BE2C (cell line): ENCODE measurements at places on chromosomes 6 and 20.

DNA sequence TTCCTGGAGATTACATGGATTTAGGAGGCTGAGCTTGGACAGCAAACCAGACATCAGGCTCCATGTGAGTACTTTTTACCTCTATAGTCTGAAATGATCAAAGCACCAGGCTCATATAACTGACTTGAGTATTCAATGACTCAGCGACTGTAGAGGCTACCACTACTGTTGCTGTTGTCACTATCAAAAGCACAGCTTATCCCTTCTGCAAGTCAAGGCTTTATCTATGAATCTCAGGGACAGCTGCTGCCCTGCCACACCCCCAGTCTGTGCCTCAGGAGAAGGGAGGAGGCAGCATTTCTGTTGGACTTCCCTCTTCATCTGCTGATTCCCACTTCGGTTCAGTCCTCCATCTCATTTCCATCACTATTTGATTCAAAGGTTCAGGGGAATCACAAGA is 80.5 kb upstream of the CNR1 start:
- no peak for DNase-seq

DNA sequence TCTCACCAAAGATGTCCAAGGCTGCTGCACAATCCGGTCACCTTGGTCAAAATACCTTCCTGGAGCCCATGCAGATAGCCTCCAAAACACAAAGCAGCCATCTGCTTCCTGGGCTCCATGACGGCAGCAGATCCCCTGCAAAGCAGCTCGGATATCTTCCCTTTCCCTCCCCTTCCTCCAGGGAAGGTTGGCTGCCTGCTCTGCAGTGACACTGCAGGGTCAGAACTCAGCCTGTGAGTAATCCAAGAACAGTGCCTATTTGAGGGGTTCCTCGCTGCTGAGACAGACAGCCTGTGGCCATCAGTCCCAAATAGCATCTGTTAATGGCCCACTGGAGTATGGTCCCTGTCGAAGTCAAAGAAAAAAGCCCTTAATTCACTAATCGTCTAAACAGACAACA is 270.8 kb downstream of the PREX1 start:
- peak; percentile 33 for DNase-seq

GRCh38 chr6:26034905-26035304 is 52.3 kb upstream of the HFE start:
- no peak for DNase-seq

- DNase-seq: peak; percentile 72
These were observed 6.3 kb upstream of the PARD6B start for GRCh38 chr20:50724851-50725723.

DNA sequence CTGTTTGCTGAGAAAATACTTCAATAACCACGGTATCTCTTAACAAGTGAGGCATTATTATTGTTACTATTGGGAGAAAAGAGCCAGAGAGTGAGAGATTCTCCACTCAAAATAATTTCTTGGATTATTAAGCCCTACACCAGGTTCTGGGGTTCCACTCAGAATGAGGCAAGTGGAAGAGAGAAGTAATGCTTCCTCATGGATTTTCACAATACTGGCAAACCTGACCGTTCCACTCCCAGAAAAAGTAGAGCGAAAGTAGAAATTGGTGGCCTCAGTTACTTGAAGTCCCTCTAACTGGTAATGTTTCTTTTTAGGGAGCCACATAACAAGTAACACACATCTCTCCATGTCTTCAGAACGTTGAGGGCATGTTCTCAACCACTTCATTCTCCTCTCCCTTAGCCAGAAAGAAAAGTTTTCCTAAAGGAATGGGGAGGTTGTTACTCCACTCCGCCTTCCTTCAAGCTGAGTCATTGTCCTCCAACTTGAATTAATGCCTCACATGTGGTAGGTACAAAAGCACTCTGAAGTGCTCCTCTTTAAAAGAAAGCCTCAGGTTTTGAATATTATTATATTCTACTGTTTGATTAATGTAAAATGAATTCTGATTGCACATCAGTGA is 1.9 kb downstream of the BAG2 start:
- no peak for DNase-seq

GRCh38 chr6:163708466-163708865 is 293.9 kb downstream of the QKI start:
- no peak for DNase-seq

DNA sequence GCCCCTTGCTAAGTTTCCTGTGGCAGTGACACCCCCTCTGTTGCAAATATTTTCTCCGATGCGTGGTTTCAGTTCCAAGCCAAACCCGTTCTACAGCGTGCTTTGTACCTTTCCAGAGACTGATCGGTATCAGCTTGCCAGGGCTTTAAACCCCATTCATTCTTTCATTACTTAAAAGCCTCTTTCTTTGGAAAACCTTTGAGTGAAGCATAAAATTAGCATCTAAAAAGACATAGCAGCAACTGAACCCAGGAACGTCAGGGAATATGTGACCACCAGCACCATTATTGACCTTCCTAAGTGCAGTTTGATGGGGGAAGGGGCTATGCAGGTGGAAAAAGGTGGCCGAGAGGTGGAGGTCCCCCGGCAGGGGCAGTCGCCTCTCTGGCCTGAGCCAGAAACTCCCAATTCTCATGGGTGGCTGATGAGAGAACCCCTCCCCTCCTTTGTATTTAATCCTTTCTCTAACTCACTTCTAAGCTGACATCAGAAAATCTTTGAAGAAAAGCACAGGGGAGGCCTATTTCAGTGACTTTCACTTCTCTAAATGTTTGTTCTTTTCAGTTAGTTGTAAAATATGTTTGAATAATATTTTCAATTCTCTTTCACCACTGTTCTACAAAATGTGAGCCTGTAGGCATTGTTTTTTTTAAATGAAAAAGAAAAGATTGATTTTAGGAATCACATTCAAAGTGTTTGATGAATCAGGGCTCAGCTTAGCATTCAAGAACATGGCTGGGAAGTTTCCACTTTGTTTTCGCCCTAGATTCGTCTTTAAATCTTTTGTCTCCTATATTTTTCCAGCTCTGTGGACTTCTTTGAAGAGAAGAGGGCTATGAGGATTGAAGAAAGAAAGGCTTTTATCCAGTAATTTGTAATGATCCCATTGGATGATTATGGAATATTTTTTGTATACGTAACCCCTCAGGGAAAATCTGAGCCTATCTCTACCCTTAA is 89.2 kb downstream of the RSPH3 start:
- no peak for DNase-seq

DNA sequence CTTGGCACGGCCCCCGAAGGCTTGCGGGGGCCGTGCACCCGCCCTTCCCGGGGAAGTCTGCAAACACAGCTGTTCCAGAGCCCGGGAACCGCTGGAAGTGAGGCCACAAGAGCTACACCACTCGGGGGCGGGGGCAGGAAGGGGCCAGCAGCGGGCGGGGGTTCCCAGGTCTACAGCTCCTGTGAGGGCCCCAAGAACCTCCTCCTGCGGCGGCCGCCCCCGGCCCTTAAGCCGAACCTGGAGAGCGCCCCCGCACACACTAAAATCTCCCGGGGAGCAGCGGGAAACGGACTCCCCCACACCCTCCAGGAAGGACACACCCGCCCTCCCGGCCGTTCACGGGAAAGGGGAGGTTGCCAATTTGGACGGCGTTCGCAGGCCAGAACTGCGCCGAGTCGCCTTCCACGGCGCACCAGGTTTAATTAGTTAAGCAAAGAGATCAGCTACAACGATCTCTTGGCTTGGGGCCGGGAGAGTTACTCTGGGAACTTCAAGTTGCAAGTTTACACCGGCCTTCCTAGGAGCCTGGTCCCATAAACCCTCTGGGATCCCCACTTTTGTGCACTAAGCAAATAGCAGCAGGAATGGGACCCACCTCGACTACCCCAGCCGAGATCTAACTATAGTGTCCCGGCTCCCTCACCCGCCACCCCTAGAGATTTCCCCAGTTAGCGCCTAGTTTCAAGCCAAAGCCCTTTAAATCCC is 1.7 kb downstream of the JAG1 start:
- DNase-seq: no peak

DNA sequence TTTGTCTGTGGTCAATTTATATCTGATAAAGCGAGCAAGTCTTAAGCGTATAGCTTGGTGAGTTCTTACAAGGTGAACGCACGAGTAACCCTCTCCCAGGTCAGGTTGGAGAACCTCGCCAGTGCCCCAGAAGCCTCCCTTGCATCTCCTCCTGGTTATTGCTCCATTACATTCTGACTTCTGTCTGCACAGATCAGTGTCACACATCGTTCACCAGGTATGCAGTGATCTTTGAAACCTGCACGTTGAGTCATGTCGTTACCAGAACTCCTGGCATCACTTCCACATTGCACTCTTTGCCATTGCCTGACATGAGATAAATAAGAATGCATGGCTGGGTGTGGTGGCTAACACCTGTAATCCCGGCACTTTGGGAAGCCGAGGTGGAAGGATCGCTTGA is 44.2 kb downstream of the AKAP12 start:
- no peak for DNase-seq

GRCh38 chr6:44473393-44474189 is 86.1 kb downstream of the CDC5L start:
- no peak for DNase-seq

DNA sequence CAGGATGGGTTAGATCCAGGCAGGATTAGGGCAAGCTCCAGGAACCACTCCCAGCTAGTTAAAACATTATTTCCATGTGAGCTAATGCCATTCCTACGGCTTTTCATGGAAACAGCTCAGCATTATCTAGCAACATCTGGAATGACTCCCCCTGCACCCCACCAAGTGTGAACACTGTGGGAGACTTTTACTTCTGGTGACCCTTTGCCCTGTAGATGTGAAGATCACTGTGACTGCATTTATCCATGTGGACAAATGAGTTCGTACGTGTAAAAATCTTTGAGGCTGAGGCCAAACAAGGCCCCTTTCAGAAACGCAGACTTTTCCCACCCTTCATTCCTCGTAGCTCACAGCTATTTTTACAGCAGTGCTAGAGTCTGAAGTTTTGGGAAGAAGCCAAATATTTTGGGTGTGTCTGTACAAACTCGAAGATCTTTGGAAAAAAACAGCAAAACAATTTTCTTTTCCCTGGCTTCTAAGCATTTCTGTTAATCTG is 221.8 kb upstream of the SOX4 start:
- no peak for DNase-seq

DNA sequence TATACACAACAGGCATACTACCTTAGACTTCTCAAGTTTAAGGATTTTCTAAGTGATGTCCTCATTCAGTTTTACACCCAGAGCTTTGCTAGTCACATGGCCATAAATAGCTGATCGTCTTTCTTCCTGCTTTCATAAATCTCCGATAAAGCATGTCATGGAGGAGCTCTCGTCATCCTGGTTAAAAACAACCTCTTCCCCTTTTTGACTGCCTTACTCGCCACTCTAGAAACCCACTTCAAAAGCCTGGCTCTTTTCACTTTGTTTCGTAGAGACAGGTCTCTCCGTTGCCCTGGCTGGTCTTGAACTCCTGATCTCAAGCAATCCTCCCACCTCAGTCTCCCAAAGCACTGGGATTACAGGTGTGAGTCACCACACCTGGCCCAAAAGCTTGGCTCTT is 67.0 kb upstream of the SMIM29 start:
- DNase-seq: no peak

DNA sequence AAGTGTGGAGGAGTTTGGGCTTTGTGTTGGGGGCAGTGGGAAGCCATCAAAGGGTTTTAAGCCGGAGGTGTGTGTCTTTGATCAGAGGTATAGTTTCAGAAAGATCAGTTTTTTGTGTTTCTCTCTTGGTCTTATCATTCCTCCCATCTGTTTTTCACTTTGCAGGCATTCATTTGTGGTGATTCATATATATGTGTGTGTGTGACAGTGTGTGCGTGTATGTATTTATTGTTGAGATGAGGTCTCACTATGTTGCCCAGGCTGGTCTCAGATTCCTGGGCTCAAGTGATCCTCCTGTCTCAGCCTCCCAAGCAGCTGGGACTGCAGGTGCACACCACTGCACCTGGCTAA is 11.1 kb upstream of the SERINC3 start:
- DNase-seq: no peak

DNA sequence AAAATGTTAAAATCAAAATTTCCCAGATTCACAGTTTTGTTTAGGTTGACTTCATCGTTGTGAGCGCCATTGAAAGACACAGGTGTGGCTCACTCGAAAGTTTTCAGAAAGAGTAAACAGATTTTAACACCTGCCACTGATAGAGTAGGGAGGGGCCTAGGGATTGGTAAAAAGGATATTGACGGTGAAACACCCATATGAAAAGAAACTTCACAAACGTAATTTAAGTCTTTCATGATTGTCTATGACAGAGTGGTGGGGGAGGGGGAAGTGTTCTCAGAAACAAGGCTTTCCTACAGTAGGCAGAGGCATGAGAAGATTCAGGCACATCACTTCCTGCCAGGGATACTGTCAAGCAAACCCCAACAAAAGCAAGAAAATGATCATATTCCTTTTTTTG is 101.4 kb downstream of the PERP start:
- DNase-seq: no peak

DNA sequence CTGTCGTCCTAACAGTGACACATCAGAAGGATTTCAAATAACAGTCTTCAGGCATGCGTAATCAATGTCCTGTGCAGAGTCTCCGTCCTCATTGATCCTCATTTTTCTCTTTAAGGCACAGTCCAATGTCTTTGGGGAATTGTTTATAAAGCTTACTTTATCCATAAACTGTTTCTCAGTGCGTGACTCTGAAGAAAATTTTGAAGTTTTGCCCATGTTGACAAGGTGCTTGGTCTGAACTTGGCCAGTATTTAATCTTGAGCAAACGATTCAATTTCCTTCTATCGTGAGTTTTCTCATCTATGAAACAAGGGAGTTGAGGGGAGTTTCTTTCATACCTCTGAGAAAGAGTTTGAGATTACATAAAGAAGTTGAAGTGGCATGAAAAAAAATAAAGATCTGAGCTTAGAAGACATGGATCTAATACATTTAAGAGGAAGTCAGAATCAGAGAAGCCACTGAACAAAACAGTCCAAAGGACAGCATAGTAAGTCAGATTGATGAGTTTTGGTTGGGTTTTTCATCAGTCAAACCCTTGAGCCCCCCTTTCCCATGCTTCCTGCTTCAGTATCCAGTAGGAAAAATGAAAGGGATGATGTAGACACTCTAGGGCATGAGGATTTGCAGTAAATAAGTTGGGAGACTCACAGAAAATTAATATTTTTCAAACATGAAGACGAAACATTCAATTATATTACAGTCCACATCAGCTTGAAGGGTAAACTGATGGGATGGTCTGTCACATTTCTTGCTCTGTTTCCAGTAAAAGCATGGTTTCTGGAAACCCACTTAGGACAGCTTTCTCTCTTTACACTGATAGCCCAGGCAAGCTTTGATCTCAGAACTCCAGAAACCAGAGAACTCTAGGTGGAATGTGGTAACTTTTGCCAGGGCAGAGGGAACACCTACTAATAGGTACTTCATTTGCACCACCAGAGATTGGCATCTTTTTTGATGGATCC is 8.1 kb downstream of the EDN1 start:
- DNase-seq: no peak

DNA sequence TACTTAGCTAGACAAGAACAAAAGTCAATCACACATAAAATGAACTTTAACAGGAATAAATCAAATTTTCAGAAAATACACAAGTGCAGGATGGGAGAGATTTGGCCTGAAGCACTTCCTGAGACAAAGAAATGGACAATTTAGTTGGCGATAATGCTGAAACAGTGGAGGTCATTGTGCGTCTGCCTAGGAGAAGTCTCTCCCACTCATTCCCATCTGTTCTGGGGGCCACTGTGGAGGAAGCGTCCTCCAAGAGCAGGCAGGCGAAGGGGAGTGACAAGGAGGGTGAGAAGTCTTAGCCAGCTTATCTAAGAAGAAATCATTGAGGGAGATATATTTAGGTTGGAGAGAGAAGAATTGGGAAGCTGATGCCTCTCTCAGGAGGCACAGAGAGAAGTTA is 10.2 kb upstream of the TMEM242 start:
- DNase-seq: no peak

- DNase-seq: peak; percentile 85
These were observed 8.9 kb downstream of the VSTM2L start for GRCh38 chr20:37911838-37912281.
